ENCODE measurements at places on chromosomes 7 and 10.

GRCh38 chr10:110214371-110214826 is 7.0 kb downstream of the MXI1 start:
- DNase-seq, result no peak

DNA sequence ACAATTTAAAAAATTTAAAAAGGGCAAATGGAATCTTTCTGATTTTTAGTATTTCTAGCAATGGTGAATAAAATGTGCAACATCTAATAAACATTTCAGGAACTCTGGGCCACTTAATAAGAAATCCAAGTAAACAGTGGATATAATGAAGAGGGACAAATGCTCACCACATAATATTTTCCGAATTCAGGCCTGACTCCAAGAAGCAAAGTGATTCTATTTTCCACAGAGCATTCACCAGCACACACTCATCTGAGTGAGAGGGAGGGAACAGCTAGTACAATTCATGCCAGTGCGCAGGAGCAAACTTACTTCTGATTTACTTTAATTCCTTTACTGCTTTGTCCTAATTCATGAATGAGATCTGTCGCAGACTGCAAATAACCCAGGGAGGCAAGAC is 10.1 kb downstream of the NPVF start:
- no peak for DNase-seq

DNA sequence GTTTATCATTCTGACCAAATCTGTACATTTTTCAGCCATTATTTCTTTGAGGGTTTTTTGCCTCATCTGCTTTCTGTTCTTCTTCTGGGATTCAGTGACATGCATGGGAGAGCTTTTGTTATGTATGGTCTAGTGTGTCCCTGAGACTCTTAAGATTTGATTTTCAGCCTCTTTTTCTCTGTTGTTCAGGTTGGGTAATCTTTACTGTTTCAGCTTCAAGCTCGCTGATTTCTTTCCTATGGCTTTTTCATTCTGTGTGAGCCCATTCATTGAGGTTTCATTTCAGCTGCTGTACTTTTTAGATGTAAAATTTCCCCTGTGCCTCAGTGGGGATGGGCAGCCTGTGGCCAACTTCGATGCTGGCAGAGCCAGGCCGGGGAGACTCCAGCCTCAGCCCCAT is 38.1 kb downstream of the FOXK1 start:
- DNase-seq, result no peak

GRCh38 chr10:118305730-118306129 is 36.4 kb downstream of the FAM204A start:
- DNase-seq, result no peak

DNA sequence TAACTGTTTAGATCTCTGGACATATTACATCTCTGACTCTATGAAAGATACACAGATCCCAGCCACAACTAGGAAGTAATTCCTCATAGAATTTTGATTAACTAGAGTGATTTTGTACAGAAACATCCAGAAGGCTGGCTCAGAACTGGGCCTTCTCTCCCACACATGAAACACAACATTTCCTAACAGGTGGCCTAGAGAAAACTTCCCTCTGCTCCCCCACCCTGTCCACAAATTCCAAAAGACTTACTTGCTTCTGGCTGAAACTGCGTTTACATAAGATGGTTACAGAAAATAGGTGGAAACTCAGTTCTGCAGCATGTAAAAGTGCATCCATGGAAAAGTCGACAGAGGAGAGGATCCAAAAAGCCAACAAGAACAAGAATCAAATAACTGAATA is 132.9 kb downstream of the FZD1 start:
- DNase-seq, result no peak

GRCh38 chr10:104957178-104957841 is 316.2 kb downstream of the SORCS3 start:
- DNase-seq, result no peak

GRCh38 chr10:48651839-48652238 is 32.8 kb upstream of the WDFY4 start:
- DNase-seq, result no peak

DNA sequence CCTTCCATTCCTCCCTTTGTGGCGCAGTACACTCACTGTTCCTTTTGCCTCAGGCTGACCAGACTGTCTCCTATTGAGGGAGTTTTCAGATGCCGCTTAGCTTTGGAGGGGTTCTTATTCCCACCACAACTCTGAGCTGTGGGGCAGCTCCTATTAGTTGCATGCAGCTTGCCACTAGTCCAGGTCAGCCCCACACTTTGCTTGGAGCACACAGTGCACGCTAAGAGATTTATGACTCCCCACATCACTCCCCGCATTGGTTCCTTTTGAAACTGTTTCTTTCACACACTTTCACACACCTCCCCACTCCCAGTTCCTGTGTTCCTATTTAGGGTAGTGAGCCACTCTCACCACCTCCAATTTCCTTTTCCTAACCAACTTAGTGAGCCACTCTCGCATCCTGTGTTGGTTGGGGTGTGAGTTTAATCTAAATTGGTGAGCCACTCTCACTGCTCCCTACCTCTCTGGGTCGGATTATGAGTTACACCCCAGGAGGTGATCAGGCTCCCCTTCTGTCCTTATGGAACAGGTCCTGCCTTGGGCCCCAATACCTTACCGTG is 10.4 kb upstream of the ZNF485 start:
- DNase-seq, result no peak

DNA sequence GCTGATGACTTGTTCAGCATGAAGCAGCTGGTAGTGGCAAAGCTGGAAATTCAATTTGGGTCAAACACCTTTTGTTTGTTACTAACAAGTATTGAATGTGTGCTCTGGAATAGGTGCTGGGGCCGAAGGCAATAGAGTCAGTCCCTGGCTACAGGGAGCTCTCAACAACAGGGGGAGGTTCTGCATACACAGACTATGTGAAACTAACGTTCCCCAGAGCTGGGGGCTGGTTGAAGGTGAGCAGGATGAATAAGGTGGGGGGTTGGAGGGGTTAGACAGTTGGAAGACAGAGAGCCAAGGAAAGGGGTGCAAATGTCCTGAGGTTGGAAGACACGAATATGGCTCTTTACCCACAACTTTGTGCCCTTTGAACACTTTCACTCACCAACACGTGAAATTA is 84.1 kb upstream of the PLPP4 start:
- no peak for DNase-seq

- DNase-seq, result no peak
These were observed 706.9 kb downstream of the NRG3 start for GRCh38 chr10:82581940-82582339.

GRCh38 chr7:71721742-71722141 is 589.8 kb downstream of the GALNT17 start:
- DNase-seq, result no peak

DNA sequence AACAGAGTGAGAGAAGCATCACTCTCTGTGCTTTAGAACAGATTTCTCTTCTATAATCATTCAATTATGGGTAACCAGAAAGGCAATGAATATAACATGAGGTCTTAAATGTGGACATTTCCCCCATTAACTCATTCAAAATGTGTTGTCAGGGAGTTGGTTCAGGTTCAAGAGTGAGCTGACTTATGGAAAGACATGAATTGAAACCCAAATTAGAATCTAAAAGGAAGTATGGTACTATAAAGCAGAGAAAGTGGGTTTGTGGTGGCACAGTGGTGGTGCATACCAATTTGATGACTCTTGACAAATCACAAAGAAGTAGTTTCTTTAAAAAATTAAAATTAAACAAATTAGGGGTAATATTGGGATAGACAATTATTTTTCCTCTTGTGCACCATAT is 114.6 kb upstream of the MEOX2 start:
- DNase-seq, result no peak

DNA sequence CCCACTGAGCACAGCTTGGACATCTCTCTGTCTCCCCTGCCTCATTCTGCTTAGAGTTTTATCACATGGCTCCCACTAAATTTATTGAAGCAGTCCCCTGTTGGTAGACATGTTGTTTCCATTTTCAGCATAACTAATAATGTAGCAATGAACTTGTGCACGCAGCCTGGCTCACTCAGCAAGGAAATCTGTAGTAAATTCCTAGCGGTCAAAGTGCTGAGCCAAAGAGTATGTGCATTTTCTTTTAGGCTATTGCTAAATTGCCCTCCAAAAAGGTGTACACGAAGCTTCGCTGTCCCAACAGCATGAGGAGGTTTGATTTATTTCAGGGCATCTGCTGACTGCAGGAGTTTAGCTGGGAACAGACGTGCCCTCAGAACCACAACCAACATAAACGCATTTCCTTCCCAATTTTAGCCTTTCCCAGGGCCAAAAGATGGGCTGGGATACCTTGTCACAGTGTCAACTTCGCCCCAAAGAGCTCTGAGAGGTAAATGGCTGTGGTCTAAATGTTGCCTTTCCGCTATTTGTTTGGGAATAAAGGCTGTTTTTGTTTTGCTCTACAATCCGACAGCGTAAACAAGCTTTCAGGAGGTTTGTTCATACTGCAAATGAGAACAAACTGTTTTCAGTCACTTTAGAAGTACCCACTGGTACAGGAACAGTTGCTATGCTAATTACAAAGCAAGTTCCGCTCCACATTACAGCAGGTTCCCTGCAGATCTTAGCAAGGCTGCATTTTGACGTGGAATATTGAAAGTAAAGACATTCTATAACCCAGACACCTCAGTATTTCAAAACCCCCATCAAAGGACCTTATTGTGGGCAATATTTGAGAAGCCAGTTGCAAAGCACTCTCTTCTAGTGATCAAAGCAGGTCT is 16.8 kb downstream of the VSIR start:
- DNase-seq, result no peak

DNA sequence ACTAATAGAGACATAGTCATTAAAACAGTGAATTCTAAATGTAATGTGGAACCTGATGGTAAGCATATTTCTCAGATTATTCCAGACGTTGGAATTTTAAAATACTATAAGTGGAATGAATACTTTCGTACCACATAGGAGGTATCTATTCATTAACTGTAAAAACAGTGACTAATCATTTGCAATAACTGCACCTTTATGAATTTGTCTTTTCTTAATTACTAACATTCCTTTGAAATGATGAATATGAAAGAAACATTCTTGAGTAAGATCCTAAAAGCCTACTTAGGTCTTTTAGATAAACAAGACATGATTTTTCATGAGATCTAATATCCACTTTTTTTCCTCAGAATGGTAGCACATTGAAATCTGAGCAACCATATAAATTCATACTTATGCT is 549.0 kb upstream of the LRRN3 start:
- DNase-seq, result no peak

DNA sequence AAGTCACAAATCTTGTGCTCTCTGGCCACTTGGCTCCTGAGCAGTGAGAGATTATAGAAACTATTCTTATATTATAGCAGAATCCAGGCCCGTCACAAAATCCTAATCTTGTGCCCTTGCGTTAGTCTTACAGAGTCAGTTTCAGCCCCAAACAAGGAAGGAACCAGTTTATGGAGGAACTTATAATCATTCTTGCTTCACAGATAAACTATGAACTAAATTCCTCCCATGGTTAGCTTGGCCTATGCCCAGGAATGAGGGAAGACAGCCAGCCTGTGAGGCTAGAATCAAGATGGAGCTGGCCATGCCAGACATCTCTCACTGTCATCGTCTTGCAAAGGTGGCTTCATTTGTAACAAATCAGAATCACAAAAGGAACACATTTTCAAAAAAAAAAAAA is 199.7 kb upstream of the PITRM1 start:
- DNase-seq, result no peak

GRCh38 chr7:151339651-151340382 is 1.8 kb upstream of the NUB1 start:
- no peak for DNase-seq

DNA sequence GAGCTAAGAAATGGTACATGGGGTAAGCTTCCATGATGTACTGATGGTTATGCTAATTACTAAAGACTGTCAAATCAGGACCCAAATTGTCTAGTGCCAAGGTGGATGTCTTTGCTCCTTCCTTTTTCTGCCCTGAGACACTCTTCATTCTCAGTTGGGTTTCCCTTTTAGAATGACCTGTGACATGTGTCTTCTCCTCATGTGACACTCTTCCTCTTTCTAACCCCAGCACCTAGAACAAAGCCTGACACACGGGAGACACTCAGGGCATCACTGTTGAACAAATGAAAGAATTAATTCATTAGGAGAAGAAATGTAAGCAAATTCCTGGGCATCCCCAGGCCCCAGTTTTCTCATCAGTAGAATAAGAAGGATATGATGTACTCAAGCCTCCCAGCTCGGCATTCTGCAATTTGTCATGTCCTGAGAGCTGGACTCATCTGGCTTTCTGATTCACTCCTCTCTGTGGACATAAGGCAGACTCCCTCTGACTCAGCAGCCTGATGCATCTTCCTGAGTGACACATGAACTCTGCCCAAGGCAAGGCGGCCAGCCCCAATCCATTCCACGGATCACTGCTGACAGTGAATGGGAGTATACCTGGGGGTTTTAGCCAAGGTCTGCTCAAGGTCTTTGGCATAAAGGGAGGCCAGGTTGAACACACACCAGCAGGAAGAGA is 473.8 kb downstream of the KCNMA1 start:
- DNase-seq, result no peak

DNA sequence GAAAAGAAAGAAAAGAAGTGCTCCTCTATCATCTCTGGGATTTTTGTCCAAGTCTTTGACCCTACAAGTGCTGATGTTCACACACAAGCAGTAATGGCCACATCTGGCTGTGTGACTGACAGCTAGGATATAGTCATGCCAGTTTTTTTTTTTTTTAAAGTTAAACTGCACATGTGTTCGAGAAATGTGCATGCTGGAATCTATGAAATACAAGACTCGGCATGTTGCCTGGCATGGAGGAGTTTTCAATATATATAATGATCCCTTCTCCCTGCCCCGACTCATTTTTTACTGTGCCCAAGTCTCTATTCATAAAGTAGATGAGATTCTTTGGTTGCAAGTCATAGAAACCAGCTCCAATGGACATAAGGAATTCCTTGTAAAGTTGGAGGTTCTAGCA is 60.4 kb upstream of the FGFR2 start:
- no peak for DNase-seq
